ENCODE measurements at places on chromosomes 2 and 18. TPM values are rescaled to one million over a fixed set of nuclear protein-coding genes. Genes with fewer than 3 reads are reported as not detected.

GREB1 gene
- total RNA-seq, result 4.4 TPM

POLE4 gene
- total RNA-seq, result 72.9 TPM

ZEB2 gene
- total RNA-seq, result 29.4 TPM

DNAJC5G gene
- total RNA-seq, result not detected

ACSL3 gene
- 98.5 TPM for total RNA-seq

NDUFAF7 gene
- 42.2 TPM for total RNA-seq

HRH4 gene
- not detected for total RNA-seq

SP100 gene
- 148 TPM for total RNA-seq

EMILIN1 gene
- not detected for total RNA-seq

SERPINB4 gene
- total RNA-seq, result not detected

RAB31 gene
- not detected for total RNA-seq

C1QL2 gene
- total RNA-seq, result not detected

CCDC85A gene
- total RNA-seq, result not detected

UGT1A1 gene
- not detected for total RNA-seq

GFPT1 gene
- 15.2 TPM for total RNA-seq

AMER3 gene
- total RNA-seq, result not detected

SERPINB13 gene
- total RNA-seq, result not detected

FAM117B gene
- total RNA-seq, result 8.0 TPM

SUCLG1 gene
- total RNA-seq, result 112 TPM

NEU2 gene
- not detected for total RNA-seq

RBKS gene
- total RNA-seq, result 1.6 TPM

VSNL1 gene
- total RNA-seq, result not detected

CLEC4F gene
- not detected for total RNA-seq

SERPINB3 gene
- total RNA-seq, result not detected

MTCL1 gene
- 0.43 TPM for total RNA-seq

IL1RL1 gene
- total RNA-seq, result not detected

CPO gene
- not detected for total RNA-seq

CRYGC gene
- not detected for total RNA-seq

HOXD4 gene
- total RNA-seq, result not detected

PNPT1 gene
- total RNA-seq, result 50.9 TPM

SRD5A2 gene
- 0.04 TPM for total RNA-seq

All from Karpas-422 (cell line).